GM12878 (cell line): ENCODE measurements at places on chromosomes 7 and 10. TPM values are rescaled to one million over a fixed set of nuclear protein-coding genes. Genes with fewer than 3 reads are reported as not detected.

GRCh38 chr7:26681819-26682418 lies 182.5 kb downstream of the SKAP2 start:
- DNase-seq: no peak

GRCh38 chr7:143381427-143382125 lies 431 bp downstream of the ZYX start:
- no peak for DNase-seq

GRCh38 chr7:148218603-148219002 lies 372.0 kb upstream of the C7orf33 start:
- DNase-seq: no peak

DNA sequence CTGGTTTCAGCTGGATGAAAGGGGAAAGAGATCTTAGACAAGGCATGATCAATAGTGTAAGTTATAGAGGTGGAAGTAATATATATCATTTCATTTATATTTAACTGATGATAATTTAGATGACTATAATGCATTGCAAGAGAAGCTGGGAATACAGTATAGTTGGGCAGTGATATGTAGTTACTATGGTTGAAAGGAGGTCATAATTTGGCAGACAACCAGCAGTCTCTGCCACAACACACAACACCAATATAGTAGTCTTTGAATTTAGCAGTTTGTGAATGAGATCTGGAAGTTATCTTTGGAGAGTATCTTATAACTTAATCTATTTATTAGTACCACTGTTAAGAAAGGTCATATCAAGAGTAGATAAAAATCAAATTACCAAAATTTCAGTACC lies 39.9 kb downstream of the TAX1BP1 start:
- DNase-seq: no peak

- DNase-seq: no peak
These were observed 13.3 kb upstream of the SLC16A12 start for GRCh38 chr10:89548673-89549072.

GRCh38 chr7:40761762-40762560 lies 627.2 kb downstream of the SUGCT start:
- no peak for DNase-seq

DNA sequence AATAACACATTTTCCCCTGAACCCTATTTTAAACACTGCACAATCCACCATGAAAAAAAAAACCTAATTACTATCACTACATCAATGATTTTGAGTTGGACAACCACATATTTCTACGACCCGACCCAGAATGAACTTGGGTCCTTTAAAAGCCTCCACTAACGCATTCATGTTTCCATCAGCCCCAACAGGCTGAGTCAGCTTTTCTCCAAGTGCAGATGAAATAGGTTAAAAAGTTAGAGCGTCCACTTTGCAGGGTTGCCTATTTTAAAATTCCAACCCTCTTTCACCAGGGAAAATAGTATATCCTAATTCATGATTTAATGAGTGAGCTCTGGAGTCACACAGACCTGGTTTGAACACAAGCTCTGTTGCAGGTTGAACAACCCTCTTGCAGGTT lies 501.0 kb upstream of the SORCS1 start:
- DNase-seq: no peak

- DNase-seq: no peak
These were observed 132.7 kb upstream of the HGF start for GRCh38 chr7:81902536-81902935.

DNA sequence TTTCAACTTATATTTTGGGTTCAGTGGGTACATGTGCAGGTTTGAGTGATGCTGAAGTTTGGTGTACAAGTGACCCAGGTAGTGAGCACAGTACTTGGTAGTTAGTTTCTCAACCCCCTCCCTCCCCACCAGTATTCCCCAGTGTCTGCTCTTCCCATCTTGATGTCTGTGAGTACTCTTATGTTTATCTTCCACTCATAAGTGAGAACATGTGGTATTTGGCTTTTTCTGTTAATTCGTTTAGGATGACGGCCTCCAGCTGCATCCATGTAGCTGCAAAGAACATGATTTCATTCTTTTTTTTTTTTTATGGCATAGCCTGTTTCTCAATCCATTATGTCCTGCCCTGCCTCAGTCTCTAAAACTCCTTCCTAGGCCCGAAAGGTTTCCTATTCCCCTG lies 222.1 kb downstream of the WDR37 start:
- no peak for DNase-seq

The EGR2 gene
- 24.8 and 28.2 TPM in 2 replicates for total RNA-seq

The CACNA2D1 gene
- total RNA-seq: 1.5 and 2.4 TPM in 2 replicates

The IFIT1B gene
- total RNA-seq: not detected in 2 replicates

The ACHE gene
- 5.0 and 5.1 TPM in 2 replicates for total RNA-seq

The SKIDA1 gene
- total RNA-seq: 0.13 and 0.72 TPM in 2 replicates

The CPN1 gene
- 0.10 and 0.11 TPM in 2 replicates for total RNA-seq

The PAX4 gene
- total RNA-seq: not detected in 2 replicates

The CNNM1 gene
- total RNA-seq: not detected in 2 replicates

The CALY gene
- total RNA-seq: not detected in 2 replicates
